Suprapubic skin (tissue), 4 donors: ENCODE measurements at places on chromosomes 5 and 9.

DNA sequence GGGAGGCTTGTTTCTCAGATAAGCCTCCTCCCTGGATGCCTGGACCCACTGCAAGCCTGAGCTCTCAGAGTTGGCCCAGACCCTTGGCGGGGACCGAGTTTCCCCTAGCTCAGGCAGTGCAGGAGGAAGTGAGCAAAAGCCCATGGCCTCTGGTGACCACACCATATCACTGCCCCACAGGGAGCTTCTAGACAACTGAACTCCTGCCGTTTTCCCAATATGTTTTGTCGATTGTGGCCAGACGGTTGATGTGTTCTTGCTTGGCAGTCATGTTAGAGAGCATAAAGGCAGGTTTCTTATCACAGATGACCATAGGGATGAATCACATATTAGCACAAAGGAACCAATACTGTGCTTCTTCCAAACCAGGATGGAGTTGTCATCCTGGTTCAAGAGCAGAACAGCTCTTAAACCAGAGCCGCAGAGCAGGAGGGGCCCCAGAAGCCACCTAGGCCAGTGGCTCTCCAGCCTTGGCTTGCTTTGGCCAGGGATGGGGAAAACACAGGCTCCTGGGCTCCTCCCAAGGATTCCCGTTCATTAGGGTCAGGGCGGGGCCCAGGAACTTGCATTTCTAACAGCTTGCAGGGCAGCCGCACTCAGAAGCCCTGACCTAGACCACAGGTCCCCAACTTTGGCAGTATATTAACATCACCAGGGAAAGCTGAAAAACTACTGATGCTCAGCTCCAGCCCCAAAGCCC is 113.1 kb upstream of the TBC1D2 start:
- no peaks in the 10 kb centered on the region for H3K4me1 ChIP-seq
- no peaks in the 10 kb centered on the region for H3K36me3 ChIP-seq
- no peak for DNase-seq
- H3K4me3 ChIP-seq, result no peak overlapping the region
- H3K27ac ChIP-seq, result no peak overlapping the region
- H3K27me3 ChIP-seq, result peaks cover 4% of the 10 kb centered on the region

DNA sequence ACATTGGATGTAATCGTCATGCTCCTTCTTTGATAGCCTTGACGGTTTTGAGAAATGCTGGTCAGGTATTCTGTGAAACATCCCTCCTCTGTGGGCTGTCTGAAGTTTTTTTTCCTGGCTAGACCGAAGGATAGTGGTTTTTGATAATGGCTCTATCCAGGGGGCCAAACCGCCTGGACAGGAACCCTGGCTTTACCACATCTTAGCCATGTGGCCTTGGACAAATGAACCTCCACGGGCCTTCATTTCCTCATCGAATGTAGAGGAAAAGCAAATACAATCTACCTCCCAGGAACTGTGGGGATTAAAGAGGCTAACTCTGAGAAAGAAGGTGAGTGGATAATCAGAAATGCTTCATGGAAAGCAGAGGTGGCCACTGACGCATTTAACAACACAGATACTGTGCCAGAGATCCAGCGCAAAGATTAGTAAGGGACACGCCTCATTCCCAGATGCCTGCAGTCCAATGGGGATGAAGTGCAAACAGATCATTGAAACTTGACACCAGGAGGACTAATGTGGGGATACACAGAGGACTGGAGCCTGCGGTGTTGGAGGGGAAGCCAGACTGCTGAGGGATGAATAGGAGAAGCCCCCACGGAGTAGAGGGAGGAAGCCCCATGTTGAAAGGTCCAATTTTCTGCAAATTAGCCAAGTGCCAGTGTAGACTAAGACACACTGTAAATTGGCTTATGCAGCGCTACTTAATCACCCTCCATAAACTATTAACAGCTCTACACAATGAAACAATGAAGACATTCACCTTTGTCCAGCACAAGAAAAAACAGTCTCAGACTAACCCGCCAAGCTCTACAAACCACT is 41.6 kb downstream of the MYO10 start:
- H3K27me3 ChIP-seq, result no peaks in the 10 kb centered on the region
- no peaks in the 10 kb centered on the region for H3K36me3 ChIP-seq
- H3K4me3 ChIP-seq, result no peak overlapping the region
- H3K27ac ChIP-seq, result no peak overlapping the region

GRCh38 chr5:43773478-43773844 is 170.5 kb downstream of the NNT start:
- no peak for DNase-seq
- H3K4me1 ChIP-seq, result peaks cover 10% of the 10 kb centered on the region
- H3K27ac ChIP-seq, result no peak overlapping the region
- no peaks in the 10 kb centered on the region for H3K27me3 ChIP-seq
- no peak overlapping the region for H3K4me3 ChIP-seq

- H3K4me3 ChIP-seq, result no peak overlapping the region
- no peaks in the 10 kb centered on the region for H3K27me3 ChIP-seq
- H3K36me3 ChIP-seq, result peaks cover 4% of the 10 kb centered on the region
- peak; percentile 70 for DNase-seq
These were observed 122.1 kb downstream of the WNK2 start for GRCh38 chr9:93306081-93306480.

DNA sequence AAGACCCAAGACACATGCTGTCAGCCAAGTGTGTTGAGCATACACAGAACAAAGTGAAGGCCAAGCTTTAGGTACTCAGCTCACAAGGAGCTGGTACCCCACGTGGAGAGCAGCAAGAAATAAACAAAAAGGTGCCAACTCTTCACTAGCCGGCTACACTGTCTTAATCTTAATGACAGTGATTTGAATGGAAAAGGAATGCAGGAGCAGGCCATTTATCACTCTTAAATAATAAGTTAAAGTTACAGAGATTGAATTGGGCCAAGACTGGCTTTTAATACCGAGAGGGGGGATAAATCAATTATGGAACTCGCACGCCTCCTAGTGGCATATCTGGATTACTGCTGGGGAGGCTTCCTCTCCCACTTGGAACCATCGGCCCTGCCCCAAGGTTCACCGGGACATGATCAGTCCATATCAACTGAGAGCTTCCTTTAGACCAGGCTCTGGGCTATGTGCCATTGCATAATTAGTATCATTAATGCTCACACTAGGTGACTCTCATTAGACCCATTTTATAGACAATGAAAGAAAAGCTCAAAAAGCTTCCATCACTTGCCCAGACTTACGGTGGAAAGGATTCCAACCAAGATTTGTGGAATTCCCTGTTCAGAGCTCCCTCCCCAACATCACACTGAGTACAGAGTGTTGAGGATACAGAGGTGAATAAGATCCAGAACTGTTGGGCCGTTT is 94.0 kb downstream of the ACTL7B start:
- H3K27ac ChIP-seq, result peak overlapping the region; percentile 36
- DNase-seq, result no peak
- no peaks in the 10 kb centered on the region for H3K27me3 ChIP-seq
- no peaks in the 10 kb centered on the region for H3K36me3 ChIP-seq
- H3K4me1 ChIP-seq, result peaks cover 13% of the 10 kb centered on the region

- no peak overlapping the region for H3K4me3 ChIP-seq
- DNase-seq, result no peak
- H3K36me3 ChIP-seq, result no peaks in the 10 kb centered on the region
- no peaks in the 10 kb centered on the region for H3K27me3 ChIP-seq
These were observed 13.1 kb upstream of the PTGER4 start for GRCh38 chr5:40666657-40667056.

DNA sequence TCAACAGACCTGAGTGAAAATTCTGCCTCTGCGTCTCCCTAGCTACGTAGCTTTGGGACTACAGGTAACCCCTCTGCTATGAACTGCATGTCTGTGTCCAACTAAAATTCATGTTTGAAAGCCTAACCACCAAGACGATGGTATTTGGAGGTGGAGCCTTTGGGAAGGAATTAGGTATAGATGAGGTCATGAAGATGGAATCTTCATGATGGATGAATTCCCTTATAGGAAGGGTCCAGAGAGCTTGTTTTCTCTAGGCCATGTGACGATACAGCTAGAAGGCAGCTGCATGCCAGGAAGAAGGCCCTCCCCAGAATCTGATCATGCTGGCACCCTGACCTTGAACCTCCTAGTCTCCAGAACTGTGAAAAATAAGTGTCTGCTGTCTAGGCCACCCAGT is 296.4 kb downstream of the SLIT3 start:
- H3K27me3 ChIP-seq, result no peaks in the 10 kb centered on the region
- no peaks in the 10 kb centered on the region for H3K36me3 ChIP-seq
- no peak overlapping the region for H3K4me3 ChIP-seq
- peaks cover 25% of the 10 kb centered on the region for H3K4me1 ChIP-seq
- H3K27ac ChIP-seq, result peak overlapping the region; percentile 0

DNA sequence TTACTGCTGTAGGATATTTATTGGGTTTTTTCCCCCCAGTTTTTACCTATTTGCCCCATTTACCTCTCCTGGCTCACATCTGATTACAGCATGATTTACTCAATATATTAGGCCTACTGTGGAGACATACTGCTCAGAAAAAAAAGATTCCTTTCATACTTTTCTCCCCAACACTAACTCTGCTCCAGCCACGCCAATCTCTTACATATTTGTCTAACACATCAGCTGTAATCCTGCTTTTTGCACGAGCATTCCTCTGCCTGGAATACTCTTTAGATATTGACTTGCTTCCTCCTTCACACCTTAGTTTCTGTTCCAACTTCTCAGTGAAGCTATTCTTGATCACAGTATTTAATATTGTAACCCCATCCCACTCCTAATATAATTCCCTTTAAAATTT is 158.1 kb upstream of the VCAN start:
- DNase-seq, result no peak
- H3K27me3 ChIP-seq, result no peaks in the 10 kb centered on the region
- no peak overlapping the region for H3K4me3 ChIP-seq
- no peaks in the 10 kb centered on the region for H3K36me3 ChIP-seq
- no peak overlapping the region for H3K27ac ChIP-seq
- no peaks in the 10 kb centered on the region for H3K4me1 ChIP-seq

DNA sequence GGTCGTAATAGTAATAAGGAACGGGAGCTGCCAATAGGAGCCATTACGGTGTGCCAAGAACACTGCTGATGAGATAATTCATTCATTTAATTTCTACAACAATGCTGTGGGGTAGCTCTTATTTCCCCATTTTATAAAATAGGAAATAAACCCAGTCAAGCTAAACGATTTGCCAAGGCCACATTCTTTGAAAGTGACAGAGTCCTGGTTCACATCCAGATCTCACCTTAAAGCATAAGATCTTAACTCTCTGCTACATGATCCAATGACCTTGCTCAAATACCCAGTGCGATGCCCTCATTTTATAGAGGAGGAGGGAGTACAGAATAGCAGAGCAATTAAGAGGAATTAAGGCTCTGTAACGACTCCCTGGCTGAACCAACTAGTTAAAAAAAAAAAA is 5.0 kb downstream of the PDE6A start:
- H3K4me1 ChIP-seq, result peaks cover 52% of the 10 kb centered on the region
- no peaks in the 10 kb centered on the region for H3K36me3 ChIP-seq
- H3K27me3 ChIP-seq, result no peaks in the 10 kb centered on the region
- DNase-seq, result no peak

DNA sequence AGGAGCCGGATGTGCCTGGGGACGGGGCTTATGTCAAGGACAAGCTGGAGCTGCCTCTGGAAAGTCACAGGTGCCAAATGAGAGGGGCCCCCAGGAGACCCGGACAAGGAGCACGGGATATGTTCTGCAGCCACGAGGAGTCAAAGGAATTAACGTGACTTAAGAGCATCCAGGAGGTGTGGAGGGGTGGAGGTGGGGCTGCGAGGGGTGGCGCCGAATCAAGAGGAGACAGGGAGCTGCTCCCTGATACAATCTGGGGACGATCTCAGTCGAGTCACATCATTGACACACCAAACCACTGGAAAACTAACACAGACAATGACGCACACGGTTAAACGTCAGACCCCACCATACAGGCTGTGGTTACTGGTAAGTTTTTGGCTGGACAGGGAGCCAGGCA is 10.4 kb downstream of the CCDC127 start:
- H3K27me3 ChIP-seq, result no peaks in the 10 kb centered on the region
- H3K27ac ChIP-seq, result no peak overlapping the region
- DNase-seq, result no peak

DNA sequence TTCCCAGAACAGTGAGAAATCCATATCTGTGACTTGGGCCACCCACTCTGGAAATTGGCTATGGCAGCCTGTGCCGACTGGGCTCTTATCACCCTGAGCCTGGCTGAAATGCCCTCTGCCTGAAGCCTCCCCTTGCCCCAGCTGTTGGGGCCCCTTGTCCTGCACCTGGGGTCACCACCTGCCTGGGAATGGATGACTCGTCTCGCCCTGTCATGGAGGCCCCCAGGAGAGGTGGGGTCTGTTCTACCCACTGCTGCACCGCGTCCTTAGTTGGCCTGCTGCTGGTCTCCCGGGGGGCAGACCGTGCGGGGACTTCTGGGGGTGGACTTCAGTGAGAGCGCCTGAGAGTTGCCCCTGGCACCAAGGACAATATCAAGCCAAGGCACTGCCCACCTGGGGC is 46.6 kb upstream of the COL5A1 start:
- peak; percentile 63 for DNase-seq
- no peak overlapping the region for H3K27ac ChIP-seq
- H3K27me3 ChIP-seq, result no peaks in the 10 kb centered on the region
- no peak overlapping the region for H3K4me3 ChIP-seq

- H3K27me3 ChIP-seq, result no peaks in the 10 kb centered on the region
- H3K4me1 ChIP-seq, result peaks cover 3% of the 10 kb centered on the region
- no peaks in the 10 kb centered on the region for H3K36me3 ChIP-seq
- DNase-seq, result no peak
These were observed 210.0 kb downstream of the MPDZ start for GRCh38 chr9:13069498-13069897.

- DNase-seq, result no peak
- no peaks in the 10 kb centered on the region for H3K4me1 ChIP-seq
- H3K27ac ChIP-seq, result no peak overlapping the region
- H3K36me3 ChIP-seq, result no peaks in the 10 kb centered on the region
- H3K4me3 ChIP-seq, result no peak overlapping the region
These were observed 206.9 kb downstream of the FSTL4 start for GRCh38 chr5:133405275-133406034.

DNA sequence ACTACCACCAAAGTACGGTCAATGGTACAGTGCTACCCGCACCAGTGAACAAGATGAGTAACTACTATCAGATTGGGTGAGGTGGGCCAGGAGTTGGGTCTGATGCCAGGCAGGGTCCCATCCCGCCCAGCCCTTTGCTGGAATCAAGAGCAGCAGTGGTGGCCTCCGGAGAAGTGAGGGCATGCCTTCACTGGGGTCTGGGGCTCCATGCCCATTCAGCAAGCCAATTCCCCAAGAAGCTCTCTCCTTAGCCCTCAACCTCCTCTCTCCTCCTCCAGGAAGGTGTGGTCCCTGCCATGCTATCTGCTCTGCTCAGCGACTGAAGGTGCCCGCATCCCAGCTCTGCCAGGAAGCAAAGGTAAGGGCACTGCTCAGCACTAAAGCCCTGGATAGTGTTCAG is 62.7 kb upstream of the CPLX2 start:
- H3K27me3 ChIP-seq, result peaks cover 28% of the 10 kb centered on the region
- no peak for DNase-seq
- no peak overlapping the region for H3K27ac ChIP-seq
- no peaks in the 10 kb centered on the region for H3K4me1 ChIP-seq
- H3K36me3 ChIP-seq, result no peaks in the 10 kb centered on the region

- no peak for DNase-seq
- H3K4me3 ChIP-seq, result no peak overlapping the region
- H3K36me3 ChIP-seq, result no peaks in the 10 kb centered on the region
- H3K4me1 ChIP-seq, result no peaks in the 10 kb centered on the region
- H3K27me3 ChIP-seq, result no peaks in the 10 kb centered on the region
These were observed 73.1 kb downstream of the RPS23 start for GRCh38 chr5:82205005-82205404.

- no peak overlapping the region for H3K4me3 ChIP-seq
- H3K27me3 ChIP-seq, result no peaks in the 10 kb centered on the region
- no peak overlapping the region for H3K27ac ChIP-seq
- peaks cover 59% of the 10 kb centered on the region for H3K4me1 ChIP-seq
These were observed 3.5 kb downstream of the SHB start for GRCh38 chr9:38065369-38066075.
